ENCODE measurements at places on chromosomes 6 and 20. TPM values are rescaled to one million over a fixed set of nuclear protein-coding genes. Genes with fewer than 3 reads are reported as not detected.
A peak's percentile ranks its signal among the peaks of the same experiment; 100 is the strongest.

B3GALT4 gene
- not detected for total RNA-seq

TREM2 gene
- total RNA-seq = not detected

ADGRB3 gene
- total RNA-seq = not detected

THBS2 gene
- not detected for total RNA-seq

TAGAP gene
- total RNA-seq = not detected

COL10A1 gene
- total RNA-seq = not detected

DNA sequence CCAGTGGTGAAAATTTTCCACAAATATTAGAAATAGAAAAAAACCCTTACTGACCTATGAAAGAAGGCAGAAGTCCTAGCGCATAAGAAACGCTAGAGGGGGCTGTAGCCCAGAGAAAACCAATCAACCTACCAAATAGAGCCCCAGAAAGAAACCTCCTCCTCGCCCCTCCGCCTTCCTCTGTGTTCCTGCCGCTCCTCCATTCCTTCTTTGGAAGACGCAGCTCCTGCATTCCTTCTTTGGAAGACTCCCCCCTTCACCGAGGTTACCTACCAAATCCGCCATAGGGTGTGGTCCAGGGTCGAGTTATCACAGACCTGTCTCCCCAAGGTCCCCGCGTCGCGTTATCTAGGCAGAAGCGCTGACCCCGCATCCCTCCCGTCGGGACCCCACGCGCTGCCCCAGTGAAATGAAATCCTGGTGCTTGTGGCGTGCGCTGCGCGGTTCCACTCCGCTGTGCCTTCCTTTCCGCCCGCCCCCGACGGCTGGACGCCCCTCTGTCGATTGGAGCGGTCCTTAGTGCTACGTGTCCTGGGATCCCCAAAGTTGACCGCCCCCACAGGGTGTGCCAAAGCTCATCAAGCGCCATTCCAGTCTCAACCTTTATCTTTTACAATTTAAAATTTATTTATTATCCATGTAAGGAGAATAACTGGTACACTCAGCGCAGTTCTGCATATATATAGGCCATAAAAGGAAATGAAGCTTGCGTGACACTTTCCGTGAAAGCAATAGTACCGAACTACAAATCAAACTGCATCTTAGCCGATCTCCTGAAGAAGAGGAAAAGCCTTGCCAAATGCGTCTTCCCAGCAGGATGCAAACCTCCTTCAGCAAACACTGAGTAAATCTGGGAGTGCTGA, 13.0 kb downstream of the RPP21 start:
- peak; percentile 23 for DNase-seq

- DNase-seq = no peak
Observed at GRCh38 chr20:61298661-61299060, 46.6 kb downstream of the CDH4 start.

DNA sequence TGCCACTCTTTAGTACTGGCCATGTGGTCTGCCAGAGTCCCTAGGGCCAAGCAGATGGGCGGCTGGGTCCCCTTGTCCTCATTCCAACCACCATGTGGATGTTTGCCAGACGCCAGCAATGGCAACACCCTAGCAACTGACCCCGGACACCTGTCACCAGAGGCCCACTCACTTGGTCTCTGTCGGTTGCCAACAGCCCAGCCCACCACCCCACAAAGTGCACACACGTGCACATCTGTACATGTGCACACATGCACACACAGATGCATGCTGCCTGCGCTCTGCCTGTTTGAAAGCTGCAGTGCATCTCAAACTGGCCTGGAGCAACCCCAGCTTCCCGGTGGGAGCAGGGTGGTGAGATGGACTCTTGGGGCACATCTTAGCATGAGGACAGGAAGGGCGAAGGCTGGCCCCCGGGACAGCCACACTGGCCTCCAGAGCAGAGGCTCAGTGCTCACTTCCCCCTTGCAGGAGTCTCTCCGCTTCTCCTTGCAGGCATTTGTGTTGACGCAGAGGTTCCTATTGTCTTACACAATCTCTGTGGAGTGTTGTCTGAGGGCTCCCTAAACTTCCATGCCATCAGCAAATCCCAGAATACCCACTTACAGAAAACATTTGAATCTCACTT, 54.0 kb downstream of the PSMG4 start:
- no peak for DNase-seq

DNA sequence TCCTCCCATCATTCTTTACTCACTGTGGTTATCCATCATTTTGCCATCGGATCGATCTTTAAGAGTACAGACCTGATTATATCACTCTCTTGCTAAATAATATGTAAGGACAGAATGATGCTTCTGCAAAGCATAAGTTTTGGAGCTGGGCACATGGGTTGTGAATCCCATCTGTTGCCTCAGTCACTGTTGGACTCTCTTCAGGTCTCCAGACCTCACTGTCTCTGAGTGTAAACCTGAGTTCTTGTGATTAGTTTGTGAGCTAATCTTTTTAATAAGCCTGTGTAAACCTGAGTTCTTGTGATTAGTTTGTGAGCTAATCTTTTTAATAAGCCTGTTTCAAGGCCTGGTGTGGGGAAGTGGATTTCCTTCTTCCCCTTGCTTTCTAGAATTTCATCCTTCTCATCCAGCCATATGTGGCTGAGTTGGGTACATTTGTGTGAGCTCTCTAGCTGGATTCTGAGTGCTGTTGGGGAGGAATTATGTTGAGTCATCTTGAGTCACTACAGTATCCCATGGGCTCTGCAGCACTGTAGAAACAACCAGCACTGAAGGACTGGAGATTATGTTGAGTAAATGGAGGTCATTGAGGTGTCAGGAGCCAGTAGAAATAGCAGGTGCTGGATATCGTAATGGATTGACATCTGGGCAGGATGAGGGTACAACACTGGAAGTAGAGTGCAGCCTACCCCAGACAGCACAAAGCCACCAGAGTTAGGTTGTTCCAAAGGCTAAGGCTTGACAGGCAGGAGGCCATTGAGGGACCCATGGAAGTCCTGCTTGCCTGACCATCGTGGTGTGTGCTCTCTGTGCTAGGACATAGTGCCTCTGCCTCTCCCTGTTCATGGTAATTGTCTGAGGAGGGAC, 52.4 kb downstream of the SCAND1 start:
- DNase-seq = peak; percentile 72

DNA sequence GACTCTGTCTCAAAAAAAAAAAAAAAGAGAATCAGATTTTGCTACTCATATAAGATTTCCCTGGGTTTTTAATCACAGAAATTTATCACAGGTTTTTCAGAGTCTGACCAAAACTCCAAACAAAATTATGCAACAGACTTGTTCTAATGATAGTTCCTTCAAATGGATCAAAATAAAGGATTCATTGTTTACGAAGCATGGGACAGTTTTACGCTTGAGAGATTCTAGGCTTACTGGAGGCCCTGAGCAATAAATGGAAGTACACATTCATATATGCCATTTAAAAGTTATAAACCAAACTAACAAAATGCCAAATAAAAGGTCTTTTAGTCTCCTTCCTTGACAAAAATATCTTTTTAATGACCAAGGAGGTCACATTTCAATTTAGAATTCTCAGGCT, 245.1 kb upstream of the KCNQ5 start:
- no peak for DNase-seq

DNA sequence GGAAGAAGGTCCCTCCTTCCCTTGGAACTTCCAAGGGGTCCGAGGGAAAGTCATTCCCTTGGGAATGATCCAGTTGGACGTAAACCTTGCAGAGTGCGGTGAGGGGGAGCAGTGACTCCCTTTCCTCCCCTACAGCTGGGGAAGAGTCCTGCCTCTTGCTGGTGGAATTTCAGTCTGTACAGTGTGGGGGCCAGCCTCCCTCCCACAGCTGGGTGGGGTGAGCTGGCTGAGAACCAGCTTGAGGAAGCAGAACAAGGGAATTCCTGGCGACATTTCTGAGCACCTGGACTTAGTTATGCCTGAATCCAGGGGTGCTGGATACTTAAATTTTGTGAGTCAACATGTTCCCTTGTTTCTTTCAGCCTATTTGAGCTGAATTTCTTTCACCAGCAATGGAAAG, 152.0 kb downstream of the ANKRD60 start:
- no peak for DNase-seq

- DNase-seq = no peak
Observed at GRCh38 chr20:9334866-9335265, 179.5 kb upstream of the LAMP5 start.

DNA sequence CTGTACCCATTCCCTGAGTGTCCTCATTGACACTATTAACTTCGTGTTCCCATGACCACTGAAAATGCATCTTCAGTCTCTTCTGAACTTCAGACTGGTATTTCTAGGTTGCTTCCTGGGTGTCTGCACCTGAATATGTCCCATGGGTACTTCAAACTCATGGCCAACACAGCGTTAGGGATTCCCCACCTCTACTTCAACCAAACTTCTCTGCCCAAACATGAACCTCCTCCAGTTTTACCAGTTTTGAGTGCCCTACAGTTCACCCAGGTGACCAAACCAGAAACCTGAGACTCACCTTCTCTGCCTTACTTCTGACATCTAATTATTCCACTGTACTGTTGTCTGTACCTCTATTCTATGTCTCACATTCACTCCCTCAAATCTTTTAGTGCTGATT, 99.5 kb upstream of the SUPT3H start:
- DNase-seq = no peak

- DNase-seq = peak; percentile 6
Observed at GRCh38 chr6:145929037-145929633, 35.0 kb downstream of the SHPRH start.

DNA sequence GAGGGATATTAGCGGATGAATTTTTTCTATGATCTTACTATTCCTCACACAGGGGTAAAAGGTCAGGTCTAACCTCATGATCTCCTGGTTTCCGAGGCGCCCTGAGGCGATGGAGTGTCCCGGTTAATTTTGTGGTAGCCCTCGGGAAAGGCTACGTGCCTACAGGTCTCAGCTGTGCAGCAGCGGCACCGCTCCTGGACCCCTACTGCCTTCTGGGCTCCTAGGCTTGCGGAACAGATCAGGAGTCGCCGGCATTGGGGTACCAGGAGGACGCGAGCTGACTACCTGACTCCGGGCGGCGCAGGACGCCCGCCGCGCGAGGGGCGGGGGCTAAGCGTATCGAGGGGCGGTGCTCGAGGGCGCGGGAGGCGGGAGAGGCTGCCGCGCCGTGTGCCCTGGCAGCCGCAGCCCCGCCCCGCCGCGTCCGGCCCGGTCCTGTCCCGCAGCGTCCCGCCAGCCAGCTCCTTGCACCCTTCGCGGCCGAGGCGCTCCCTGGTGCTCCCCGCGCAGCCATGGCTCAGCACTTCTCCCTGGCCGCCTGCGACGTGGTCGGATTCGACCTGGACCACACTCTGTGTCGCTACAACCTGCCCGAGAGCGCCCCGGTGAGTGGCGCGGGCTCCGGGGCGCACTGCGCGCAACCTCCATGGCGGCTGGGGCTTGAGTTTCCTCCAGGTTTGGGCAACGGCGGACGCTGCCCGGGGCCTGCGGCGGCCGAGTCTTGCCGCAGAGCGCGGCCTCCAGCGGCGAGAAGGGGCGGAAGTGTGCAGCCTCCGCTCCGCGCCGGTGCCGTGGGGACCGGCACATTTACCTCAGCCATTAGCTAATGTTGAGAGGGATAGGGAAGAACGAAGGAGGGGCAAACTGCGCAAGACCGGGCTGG, at the start of gene NT5DC1:
Gene NT5DC1, plus strand, starts transcription at position 435 of the 883 bp plus-strand sequence. Its CDS starts 78 bp downstream, at position 513.
- peak; percentile 82 for DNase-seq

GRCh38 chr6:151081656-151082055, 158.1 kb upstream of the AKAP12 start:
- DNase-seq = no peak

GRCh38 chr20:46199198-46199597, 81.1 kb downstream of the CD40 start:
- no peak for DNase-seq

DNA sequence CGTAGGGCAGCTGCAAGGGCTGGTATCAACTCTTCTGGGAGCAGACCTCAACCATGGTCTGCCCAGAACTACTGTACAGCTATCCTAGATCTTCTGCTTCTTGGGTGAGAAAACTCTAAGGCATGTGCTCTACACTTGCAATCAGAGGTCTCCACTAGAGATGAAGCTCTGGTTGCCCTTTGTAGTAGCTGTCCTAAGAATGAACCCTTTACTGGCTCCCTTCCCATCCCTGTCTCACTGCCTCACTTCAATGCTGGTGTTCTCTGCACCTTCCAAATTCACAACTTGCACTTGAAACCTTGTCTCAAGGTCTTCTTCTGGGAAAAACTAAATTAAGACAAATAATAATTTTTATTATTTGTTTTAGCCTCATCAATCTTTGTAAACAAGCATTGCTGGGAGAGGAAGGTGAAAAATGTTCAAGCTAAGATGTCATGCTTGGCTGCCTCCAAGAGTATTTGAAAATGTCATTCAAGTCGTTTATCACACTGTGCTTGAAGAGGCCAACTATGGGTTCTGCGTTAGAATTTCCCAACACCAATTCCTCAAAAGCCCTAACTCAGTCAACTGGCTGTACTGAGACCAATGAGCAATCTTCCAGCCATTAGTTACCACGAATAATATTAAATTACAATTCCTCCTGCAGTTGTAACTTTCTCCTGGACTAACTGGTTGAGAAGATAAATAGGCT, 255.7 kb upstream of the PRND start:
- peak; percentile 27 for DNase-seq

DNA sequence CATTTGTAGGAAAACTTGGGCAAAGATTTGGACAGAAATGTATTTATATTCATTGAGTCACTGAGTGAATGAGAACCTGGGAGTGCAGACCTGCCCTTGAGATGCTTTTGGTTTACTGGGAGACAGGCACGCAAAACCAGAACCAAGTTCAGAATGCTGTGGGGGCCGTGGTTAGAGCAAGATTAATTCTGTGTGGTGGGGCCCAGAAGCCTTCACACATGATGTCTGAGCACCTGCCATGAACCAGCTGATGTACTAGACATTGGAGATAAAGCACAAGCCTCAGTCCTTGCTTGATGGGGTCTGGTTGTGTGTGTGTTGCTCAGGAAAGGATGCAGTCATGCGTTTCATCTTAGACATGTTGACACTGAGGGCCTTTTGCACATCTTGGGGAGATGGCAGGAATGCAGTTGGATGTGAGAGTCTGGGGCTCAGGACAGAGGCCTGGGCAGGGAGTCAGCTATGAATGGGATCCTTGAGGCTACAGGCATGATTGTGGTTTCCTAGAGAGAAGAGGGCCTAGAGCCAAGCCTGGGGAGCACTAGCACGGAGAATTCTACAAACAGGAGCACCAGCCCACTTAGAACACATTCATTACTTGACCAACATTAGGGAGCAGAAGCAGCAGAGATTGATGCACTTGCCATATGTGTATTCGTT, 114.3 kb upstream of the TMEM181 start:
- no peak for DNase-seq

DNA sequence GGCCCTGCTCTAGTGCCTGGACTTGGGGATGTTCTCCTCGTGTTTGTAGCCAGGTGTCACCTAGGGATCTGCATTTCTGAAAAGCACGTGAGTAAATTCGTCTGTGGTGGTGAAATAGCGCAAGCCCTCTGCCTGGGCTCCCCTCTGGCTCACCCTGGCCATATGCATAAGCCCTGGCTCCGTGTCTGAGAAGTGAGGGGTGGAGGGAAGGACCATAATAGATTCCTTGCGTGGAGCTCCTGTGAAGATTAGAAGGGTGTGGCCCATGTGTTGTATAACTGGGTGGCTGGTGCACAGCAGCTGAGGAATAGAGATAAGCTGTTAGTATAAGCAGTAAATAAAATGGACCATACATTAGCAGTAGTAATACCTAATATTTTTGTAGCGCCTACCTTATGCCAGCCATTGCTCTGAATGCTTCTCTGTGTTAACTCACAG, 4.8 kb downstream of the BCAS1 start:
- no peak for DNase-seq

Measured in Caki2 (cell line).